ENCODE measurements at places on chromosomes 16 and 17.
A peak's percentile ranks its signal among the peaks of the same experiment; 100 is the strongest.

- DNase-seq: peak; percentile 30
Observed at GRCh38 chr16:66030036-66030435, 336.5 kb upstream of the CDH5 start.

DNA sequence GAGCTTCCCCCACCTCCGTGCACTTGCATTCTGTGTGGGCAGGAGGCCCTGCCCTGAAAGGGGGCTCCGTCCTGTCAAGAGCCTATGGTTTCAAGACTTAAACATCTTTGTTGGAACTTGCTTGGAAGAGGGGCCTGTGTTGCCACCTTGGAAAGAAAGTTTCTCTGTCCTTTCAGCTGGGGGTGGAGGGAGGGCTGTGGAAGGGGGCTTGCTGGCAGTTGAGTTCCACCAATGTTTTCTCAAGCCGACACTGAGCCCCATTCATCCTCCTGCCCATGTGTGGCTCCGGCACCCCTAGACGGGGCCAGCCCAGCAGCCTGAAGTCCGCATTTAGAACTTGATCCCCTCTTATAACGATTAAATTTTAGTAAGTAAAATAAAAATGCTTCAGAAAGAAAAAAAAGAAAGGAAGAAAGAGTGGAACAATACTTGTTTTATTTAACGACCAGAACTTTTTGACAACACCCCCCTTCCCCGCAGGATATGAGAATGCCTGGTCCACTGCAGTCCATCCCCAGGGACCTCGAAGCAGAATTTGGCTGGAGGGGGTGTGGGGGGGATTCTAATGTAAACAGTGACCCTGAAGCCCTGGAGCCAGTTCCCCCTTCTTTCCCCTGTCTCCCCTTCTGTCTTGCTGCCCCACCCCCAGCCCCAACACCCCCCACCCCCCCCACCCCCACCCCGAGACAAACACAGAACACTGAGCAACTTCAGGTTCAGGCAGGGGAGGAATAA lies 26.9 kb upstream of the CLEC18A start:
- no peak for DNase-seq

DNA sequence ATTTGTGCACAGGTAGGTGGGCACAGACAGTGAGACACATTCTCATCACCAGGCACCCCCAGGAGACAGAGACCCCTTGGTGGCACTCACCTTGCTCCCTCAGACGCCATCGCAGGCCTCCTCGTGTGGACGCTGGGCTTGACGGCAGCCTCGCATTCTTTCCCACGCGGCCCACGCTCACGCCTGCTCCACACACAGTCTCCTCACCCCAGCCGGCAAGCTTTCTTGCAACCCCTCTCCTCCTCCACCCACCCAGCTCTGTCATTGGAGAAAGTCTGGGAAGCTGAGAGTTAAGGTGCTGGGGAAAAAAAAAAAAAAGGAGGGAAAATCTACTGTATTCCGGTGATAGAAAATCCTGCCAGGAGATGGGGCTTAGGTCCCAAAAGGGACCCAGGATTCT lies 14.8 kb downstream of the SGCA start:
- DNase-seq: no peak

- DNase-seq: peak; percentile 25
Observed at GRCh38 chr16:11202260-11203091, 53.5 kb downstream of the SOCS1 start.

DNA sequence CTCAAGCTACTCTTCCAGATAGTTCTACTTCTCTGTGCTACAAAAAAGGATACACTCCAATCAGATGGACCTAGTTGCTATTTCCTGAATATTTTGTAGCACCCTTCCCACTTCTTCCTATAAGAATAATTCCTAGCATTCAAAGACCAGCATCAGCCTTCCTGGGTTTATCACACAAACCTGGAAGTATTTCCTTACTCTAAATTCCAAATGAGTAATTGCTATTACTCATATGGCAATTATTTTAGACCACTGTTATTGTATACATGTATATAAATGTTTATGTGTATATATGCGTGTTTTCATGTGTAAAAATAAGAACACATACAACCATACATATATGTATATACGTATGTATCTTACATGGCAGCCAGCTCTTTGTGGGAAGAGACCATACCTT lies 130.6 kb downstream of the MYO1D start:
- DNase-seq: no peak

GRCh38 chr17:29577385-29578211 lies 9.1 kb downstream of the TP53I13 start:
- DNase-seq: no peak

DNA sequence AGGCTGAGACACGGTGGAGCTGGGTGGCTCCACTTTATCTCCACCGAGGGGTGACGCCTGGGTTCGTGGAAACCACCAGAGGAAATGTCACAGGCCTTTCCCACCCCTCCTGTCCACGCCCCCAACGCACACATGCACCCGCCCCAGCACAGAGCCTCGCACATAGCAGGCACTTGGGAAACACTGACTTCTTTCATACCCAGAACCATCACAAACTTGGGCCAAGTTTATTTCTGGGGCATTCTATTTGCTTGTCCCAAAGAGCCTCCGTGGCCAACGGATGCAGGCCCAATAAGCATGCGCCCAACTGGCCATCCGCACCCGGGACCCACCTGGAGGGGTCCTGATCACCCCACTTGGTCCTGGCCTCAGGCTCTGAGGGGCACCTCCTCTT lies 3.3 kb downstream of the BCAR1 start:
- no peak for DNase-seq

DNA sequence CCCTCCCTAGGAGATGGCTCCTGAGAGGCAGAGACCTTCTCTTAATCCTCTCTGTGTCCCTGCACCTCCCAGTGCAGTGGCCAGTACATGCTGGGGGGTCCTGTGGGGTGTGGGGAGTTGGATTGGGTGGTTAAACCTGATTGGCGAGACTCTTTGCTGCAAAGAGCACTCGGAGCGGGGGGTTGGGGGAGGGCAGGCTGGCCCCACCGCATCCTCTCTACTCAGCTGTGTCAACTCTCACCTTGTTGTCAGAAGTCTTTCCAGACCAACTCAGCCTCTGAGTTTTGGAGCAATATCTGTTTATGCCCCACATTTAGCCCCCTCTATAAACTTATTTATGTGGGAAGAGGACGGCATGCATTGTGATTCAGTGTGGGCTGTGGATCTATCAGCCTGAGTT lies 40.0 kb downstream of the SMARCE1 start:
- no peak for DNase-seq

DNA sequence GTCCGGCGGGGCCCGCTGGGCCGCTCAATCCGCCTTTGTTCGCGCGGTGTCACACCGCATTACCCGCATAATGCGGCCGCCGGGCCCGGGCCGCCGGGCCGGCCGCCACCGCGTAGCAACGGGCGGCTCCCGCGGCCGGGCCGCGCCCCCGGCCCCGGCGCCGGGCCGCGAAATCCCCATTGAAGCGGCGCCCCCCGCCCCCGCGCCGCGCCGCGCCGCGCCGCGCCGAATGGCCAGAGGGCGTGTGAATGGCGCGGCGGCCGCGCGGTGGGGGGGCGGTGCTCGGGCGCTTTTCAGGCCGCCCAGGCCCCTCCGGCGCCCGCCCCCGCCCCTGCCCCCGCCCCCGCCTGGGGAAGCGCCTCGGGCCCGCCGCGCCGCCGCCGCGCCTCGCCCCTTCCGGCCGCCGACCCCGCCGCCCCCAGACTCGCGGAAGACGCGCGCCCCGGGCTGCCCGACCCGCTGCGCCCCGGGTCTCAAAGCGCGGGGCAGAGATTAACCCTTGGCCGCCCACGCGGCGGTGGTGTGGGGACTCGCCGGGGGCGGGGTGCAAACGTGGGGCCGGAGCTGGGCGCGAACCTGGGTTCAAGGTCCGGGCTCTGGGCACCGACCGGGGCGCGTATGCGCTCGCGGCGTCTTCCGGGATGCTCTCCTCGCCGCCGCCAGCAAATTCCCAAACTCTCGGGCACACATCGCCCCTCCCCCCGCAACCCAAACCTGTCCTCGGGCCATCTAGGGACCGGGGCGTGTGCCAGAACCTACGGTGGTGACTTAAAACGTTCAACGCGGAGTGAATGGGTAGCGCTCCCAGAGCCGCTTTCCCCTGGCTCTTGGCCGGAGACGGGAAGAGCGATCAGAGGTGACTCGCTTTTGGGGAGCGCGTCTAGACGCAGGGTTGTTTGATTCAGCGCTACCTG lies 46.7 kb downstream of the WNT3 start:
- peak; percentile 69 for DNase-seq

DNA sequence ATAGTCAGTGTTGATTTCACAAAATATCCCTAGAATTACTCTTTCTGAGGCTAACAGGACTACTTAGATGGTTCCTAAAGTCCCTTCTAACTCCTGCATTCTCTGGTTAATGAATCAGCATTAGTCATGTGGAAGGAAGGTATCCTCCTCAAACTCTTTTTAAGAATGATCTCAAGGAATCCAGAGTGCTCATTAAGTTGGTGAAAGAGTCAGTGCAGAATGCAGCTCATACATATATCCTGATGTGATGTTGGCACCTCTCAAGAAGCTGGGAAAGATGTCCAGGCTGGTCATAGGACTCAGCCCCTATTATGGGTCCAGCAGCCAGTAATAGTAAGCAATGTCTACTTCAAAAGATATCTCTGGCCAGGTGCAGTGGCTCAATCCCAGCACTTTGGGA lies 65.5 kb downstream of the PIGL start:
- peak; percentile 70 for DNase-seq

GRCh38 chr17:7715936-7716886 lies 1.3 kb upstream of the DNAH2 start:
- no peak for DNase-seq

GRCh38 chr17:15240644-15241043 lies 24.5 kb downstream of the PMP22 start:
- DNase-seq: no peak

- DNase-seq: no peak
Observed at GRCh38 chr17:33260638-33261037, 32.5 kb downstream of the ASIC2 start.
